Memory B cell (primary cell): ENCODE measurements at places on chromosomes 13 and 19.

- no peak for DNase-seq
Measured at GRCh38 chr19:329876-330275, 14.7 kb downstream of the MIER2 start.

- DNase-seq, result no peak
Measured at GRCh38 chr19:7272856-7273578, 21.2 kb downstream of the INSR start.

DNA sequence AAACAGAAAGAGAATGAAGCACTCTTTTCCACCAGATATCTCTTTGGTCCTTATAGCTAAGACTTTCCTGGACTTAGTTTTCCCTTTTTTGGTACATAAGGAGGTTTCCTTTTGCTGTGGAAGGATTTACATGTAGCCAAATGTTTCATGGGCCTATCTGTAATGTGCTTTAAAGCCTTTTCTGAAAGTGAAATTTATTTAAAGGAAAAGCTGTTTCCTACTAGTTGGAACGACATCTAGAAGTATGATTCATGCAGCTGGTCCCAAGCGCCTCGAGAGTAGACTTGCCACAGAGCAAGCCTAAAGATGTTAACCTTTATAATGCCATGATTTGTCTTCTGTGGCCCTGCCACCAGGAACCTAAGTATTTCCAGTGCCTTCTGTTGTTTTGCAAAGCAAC is 390.3 kb downstream of the DLEU7 start:
- no peak for DNase-seq

GRCh38 chr13:20709782-20710181 is 6.3 kb downstream of the IL17D start:
- DNase-seq, result no peak

GRCh38 chr19:947090-947706 is 21.4 kb downstream of the ARID3A start:
- DNase-seq, result no peak

GRCh38 chr13:49953560-49953959 is 17.4 kb upstream of the SPRYD7 start:
- no peak for DNase-seq

DNA sequence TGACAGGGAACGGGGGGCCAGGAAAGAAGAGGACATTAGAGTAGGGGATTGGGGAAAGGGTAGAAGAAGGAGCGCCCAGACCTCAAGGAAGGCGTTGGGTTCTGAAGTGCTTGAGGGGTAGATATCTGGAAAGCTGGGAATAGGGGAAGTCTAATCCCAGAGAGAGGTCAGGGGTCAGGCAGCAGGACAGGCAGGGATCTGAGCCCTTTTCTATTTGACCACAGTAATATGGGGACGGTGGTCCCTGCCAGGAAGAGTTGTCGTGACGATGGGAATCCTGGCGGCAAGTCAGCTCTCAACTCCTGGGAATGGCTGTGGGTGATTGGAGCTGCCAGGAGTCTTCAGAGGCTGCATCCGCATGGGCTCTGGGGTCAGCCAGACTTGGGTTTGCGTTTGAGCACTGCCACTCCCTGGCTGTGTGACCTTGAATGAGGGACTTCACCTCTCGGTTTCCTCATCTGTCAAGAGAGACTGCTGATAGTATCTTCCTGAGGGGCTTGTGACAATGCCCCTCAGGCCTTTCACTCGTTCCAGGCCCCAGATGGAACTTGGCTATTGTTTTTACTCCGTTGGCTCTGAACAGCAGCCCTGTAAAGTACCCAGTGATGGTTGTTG is 1.3 kb downstream of the AP2A1 start:
- no peak for DNase-seq

DNA sequence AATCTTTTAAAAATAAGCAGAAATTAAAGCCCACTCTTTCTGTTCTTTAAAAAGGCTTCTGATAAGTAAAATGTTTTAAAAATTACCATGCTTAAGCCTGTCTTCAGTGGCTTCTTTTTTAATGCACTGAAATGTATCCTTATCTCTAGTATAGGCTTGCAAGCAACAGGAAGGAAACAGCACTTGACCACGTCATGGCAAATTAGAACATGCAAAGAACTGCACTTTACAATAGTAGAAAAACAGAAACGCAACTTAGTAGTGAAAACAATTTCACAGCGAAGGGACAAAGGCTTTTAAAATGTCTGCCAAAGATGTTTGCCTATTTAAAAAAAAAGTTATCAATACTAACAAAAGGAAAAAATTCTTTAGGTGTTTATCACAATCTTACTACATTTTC is 36.3 kb downstream of the ELF1 start:
- no peak for DNase-seq

DNA sequence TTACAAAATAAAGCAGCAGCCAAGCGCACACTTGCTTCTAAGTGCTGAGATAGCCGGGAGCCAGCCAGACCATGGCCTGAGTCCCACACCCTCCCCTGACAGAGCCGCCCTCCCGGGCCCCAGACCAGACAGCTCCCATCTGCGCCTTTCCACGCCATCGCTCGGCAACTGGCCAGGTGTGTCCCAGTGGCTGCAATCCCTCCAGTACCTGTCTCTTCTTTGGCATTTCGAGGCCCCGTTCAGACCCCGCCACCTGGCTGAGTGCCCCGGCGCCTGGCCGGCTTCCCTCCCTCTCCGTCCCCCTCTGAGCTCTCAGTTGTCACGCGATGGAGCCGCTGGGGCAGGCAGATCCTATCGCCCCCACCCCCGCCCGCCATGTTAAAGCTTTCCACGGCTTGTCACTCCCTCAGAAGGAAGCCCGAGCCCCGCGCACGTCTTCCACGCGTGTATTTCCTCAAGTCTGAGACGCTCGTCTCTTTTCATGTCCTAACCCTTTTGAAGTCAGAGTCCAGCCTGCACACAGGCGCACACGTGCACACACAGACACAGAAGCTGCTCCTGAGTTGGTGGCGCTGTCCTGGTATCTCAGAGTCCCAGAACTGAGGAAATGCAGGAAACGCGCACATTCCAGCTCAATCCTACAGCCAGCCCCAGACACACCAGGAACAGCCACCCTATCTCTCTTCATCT is 7.9 kb downstream of the MLLT1 start:
- no peak for DNase-seq

DNA sequence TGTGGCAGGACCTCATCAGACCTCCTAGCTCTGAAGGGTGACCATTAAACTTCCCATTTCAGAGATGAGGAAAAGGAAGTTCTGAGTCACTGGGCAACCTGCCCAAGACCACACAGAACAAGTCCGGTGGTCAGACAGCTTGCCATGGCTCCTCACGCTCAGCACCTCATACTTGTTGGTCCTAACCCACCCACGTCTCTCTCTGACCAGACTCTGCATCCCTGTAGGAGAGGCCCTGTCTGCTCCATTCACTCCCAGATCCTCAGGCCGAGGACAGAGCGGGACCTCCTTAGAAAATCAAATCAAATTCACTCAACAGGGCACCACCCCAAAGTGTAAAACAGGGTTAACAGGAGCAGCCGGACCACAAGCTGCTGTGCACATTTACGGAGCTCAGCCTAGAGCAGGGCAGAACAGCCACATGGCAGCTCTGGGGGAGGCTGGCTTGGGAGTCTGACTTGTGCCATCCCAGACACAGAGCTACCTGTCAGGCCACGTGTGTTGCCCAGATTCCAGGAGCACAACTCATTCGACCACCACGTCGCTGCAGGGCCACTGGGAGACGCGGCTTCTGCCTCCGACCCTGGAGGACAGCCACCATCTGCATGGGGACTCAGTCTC is 1.7 kb downstream of the MIER2 start:
- no peak for DNase-seq

DNA sequence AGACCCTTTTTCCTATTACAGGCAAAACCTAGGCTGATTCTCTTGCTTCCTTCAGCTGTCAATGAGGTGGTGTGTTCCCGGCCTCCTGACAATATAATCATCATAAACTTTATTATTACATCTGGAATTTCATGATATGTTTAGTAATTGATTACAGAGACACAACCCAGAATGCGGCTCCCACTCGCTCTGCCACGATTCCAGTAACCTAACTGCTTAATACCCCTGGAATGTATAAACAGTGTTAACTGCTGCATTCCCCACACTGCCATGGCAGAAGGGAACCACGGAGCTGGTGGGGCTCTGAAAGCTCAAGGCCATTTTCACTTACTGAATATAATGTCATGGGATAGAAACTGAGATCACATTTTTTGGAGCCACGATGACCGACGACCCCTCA is 17.1 kb downstream of the TSHZ3 start:
- no peak for DNase-seq

GRCh38 chr13:74204602-74205312 is 70.6 kb upstream of the KLF12 start:
- no peak for DNase-seq

DNA sequence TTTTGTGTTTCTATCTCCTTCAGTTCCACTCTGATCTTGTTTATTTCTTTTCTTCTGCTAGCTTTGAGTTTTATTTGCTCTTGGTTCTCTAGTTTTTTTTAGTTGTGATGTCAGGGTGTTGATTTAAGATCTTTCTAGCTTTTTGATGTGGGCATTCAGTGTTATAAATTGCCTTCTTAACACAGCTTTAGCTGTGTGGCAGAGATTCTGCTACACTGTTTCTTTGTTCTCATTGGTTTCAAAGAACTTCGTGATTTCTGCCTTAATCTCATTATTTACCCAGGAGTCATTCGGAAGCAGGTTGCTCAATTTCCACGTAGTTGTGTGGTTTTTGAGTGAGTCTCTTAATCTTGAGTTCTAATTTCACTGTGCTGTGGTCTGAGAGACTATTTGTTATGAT is 251.7 kb upstream of the HTR2A start:
- no peak for DNase-seq

GRCh38 chr13:21164631-21165030 is 11.7 kb downstream of the SKA3 start:
- no peak for DNase-seq

- no peak for DNase-seq
Measured at GRCh38 chr13:108190897-108191296, 24.4 kb downstream of the LIG4 start.

GRCh38 chr13:105446197-105446596 is 1089.3 kb downstream of the EFNB2 start:
- DNase-seq, result no peak

DNA sequence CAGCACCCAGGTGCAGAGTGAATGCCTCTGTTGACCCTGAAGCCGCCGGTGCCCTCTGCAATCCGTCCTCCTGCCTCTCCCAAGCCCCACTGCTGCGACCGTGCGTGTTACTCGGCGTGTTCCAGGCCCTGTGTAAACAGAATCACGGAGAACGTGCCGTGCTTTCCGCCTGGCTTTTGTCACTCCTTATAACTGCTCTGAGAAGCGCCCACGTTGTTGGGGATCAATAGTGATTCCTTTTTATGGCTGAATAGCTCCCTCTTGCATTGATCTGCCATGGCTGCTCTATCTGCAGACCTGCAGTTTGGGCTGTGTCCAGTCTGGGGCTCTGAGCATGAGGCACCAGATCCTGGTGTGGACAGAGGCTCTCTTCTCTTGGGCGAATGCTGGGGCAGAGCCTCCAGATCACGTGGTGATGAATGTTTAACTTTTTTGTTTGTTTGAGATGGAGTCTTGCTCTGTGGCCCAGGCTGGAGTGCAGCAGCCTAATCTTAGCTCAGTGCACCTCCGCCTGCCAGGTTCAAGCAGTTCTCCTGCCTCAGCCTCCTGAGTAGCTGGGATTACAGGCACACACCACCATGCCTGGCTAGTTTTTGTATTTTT is 15.8 kb downstream of the ADPRHL1 start:
- DNase-seq, result no peak

DNA sequence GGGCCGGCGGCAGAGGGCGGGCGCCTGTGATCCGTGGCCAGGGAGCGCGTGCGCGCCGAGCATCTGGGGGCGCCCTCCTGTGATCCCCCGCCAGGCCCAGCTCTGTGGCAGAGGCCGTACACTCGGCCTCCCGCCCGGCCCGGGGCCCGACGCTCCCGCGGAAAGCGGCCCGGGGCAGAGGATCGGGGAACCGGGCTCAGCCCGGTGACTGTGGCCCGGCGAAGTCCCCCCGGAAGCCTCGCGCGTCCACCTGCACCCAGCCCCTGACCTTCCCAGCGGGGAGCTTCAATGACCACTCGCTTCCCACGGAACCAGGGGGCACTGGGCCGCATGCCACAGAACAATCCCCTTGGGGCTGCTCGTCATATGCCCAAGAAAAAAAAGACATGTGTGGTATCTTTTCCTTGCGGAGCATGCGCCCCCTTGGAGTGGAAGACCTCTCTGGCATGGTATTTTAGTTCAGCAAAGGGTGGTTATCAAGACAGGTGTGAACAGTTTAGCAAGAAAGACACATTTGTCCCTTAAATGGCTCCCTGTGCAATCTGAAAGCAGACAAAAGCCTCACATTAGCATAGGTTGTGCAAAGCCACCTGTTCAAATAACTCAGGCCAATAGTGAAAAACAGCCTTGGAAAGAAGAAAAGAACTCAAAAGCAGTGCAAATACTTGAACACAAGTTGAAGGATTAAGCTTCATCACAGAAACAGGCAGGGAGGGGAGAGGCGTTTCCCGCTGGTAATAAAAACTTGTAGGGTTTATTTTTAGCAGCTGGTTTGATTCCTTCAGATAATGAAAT is 290.9 kb upstream of the SOX21 start:
- DNase-seq, result no peak

DNA sequence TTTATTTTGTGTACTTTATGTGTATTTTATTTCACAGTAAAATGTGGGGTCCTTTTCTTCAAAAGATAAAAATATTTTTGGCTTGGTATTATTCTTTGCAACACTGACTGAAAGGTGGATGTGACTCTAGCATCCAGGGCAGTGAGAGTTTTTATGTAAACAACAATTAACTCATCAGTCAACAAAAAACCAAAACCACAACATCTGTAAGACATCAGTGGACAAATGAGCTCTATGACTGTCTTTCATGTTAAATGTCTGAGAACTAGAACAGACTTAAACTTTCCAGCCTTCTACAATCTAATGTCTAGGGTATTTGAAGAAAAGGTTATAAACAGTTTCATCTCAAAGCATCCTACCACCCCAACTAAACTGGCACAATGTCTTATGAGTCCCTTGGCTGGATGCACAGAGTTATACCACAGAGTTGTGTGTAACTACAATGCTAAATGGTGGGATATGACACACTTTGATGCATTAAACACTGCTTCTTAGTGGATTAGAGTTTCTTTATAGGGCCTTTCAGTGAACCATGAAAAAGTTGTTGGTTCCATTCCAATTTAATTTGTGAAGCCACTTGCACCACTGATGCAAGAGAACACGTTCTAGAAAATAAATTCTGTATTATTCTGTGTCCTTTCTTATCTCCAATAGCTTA is 544.2 kb upstream of the KLF12 start:
- DNase-seq, result no peak

GRCh38 chr19:6564393-6564792 is 26.6 kb downstream of the CD70 start:
- no peak for DNase-seq

GRCh38 chr13:101570410-101570809 is 117.9 kb downstream of the ITGBL1 start:
- DNase-seq, result no peak

DNA sequence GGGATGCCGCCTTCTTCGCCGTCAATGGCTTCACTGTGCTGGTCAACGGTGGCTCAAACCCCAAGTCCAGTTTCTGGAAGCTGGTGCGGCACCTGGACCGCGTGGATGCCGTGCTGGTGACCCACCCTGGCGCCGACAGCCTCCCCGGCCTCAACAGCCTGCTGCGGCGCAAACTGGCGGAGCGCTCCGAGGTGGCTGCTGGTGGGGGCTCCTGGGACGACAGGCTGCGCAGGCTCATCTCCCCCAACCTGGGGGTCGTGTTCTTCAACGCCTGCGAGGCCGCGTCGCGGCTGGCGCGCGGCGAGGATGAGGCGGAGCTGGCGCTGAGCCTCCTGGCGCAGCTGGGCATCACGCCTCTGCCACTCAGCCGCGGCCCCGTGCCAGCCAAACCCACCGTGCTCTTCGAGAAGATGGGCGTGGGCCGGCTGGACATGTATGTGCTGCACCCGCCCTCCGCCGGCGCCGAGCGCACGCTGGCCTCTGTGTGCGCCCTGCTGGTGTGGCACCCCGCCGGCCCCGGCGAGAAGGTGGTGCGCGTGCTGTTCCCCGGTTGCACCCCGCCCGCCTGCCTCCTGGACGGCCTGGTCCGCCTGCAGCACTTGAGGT is 7.0 kb downstream of the MAP1S start:
- no peak for DNase-seq
